ENCODE measurements at places on chromosomes 3 and 15.

- DNase-seq = no peak
These were observed 310.9 kb downstream of the BCHE start for GRCh38 chr3:165526367-165526766.

DNA sequence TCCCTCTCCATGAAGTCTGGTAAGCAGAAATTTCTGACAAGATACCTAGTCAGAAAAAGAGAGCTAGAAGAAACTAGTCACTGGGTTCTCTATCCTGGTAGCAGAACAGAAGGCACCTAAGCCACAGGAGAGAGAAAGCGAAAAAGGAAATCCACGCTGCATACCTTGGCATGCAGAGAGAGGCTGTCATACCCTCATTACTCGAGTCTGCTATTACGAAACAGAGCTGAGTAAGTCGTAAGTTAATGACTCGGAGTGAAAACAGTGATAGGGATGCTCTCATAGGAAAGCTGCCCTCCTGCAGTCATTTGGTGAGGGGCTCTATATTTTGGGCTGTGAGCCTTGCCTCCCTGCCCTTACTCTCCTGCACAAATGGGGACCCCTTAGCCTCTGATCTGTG, 16.2 kb downstream of the CLRN1 start:
- DNase-seq = no peak

GRCh38 chr3:119541547-119541946, 17.9 kb downstream of the CD80 start:
- no peak for DNase-seq

- no peak for DNase-seq
These were observed 135.5 kb upstream of the RBMS3 start for GRCh38 chr3:29145360-29145759.
